Lung microvascular endothelial cell (primary cell): ENCODE measurements at places on chromosomes 1 and 21. TPM values are rescaled to one million over a fixed set of nuclear protein-coding genes. Genes with fewer than 3 reads are reported as not detected.

Gene GJA5
- under 0.01 and 0.87 TPM in 2 replicates for total RNA-seq

Gene ANKRD35
- total RNA-seq: under 0.01 and 0.22 TPM in 2 replicates

Gene AIRE
- not detected in 2 replicates for total RNA-seq

Gene S100A12
- not detected in 2 replicates for total RNA-seq

Gene PAPPA2
- total RNA-seq: under 0.01 and 0.22 TPM in 2 replicates

Gene PRPF38A
- total RNA-seq: 6.5 and 9.9 TPM in 2 replicates

Gene LRRC38
- 0.22 and 0.40 TPM in 2 replicates for total RNA-seq

Gene FMO5
- 1.1 and 2.6 TPM in 2 replicates for total RNA-seq

Gene OR2G6
- not detected in 2 replicates for total RNA-seq

Gene TRIM17
- total RNA-seq: not detected in 2 replicates

Gene ADAMTS5
- total RNA-seq: under 0.01 TPM in 2 replicates

Gene RGL1
- 16.1 and 19.8 TPM in 2 replicates for total RNA-seq

Gene LIN28A
- total RNA-seq: not detected in 2 replicates

Gene RIMS3
- total RNA-seq: 0.20 and 0.22 TPM in 2 replicates

Gene NCMAP
- not detected in 2 replicates for total RNA-seq

Gene IL23R
- total RNA-seq: not detected in 2 replicates

Gene SAMD13
- total RNA-seq: 0.20 and 1.7 TPM in 2 replicates

Gene CHML
- total RNA-seq: 8.9 and 9.9 TPM in 2 replicates

Gene NR5A2
- 3.4 and 7.2 TPM in 2 replicates for total RNA-seq

Gene ANGPTL7
- total RNA-seq: not detected in 2 replicates

Gene CD101
- under 0.01 and 0.44 TPM in 2 replicates for total RNA-seq

Gene PRUNE1
- total RNA-seq: 3.5 and 5.6 TPM in 2 replicates

Gene GPR37L1
- under 0.01 TPM in 1 of 2 replicates, not detected in the other for total RNA-seq

Gene MSH4
- 0.22 and 0.40 TPM in 2 replicates for total RNA-seq

Gene GJB3
- total RNA-seq: not detected in 2 replicates

Gene CNIH4
- 101 and 111 TPM in 2 replicates for total RNA-seq

Gene DNAJB4
- 156 and 267 TPM in 2 replicates for total RNA-seq

Gene KRTAP10-9
- total RNA-seq: not detected in 2 replicates

Gene CFAP74
- not detected in 2 replicates for total RNA-seq

Gene AVPR1B
- total RNA-seq: not detected in 2 replicates

Gene RHD
- total RNA-seq: 0.20 and 0.44 TPM in 2 replicates

Gene PSRC1
- 0.79 and 2.8 TPM in 2 replicates for total RNA-seq

Gene CDA
- 0.65 and 1.6 TPM in 2 replicates for total RNA-seq

Gene UQCRHL
- 3.3 and 6.3 TPM in 2 replicates for total RNA-seq

Gene NME7
- total RNA-seq: 9.5 and 12.6 TPM in 2 replicates

Gene SRGAP2C
- total RNA-seq: 14.8 and 19.8 TPM in 2 replicates

Gene TMEM52
- under 0.01 and 0.20 TPM in 2 replicates for total RNA-seq

Gene HUNK
- under 0.01 TPM in 2 replicates for total RNA-seq

Gene ADAMTS4
- total RNA-seq: 7.1 and 9.2 TPM in 2 replicates

Gene DLGAP3
- under 0.01 TPM in 1 of 2 replicates, not detected in the other for total RNA-seq

Gene MIB2
- 20.5 and 51.6 TPM in 2 replicates for total RNA-seq

Gene GIPC2
- 25.3 and 32.3 TPM in 2 replicates for total RNA-seq

Gene TMPRSS2
- total RNA-seq: not detected in 2 replicates

Gene BARHL2
- total RNA-seq: not detected in 2 replicates

Gene LDLRAP1
- total RNA-seq: 12.9 and 13.1 TPM in 2 replicates
